ENCODE measurements at places on chromosomes 7 and 10.

DNA sequence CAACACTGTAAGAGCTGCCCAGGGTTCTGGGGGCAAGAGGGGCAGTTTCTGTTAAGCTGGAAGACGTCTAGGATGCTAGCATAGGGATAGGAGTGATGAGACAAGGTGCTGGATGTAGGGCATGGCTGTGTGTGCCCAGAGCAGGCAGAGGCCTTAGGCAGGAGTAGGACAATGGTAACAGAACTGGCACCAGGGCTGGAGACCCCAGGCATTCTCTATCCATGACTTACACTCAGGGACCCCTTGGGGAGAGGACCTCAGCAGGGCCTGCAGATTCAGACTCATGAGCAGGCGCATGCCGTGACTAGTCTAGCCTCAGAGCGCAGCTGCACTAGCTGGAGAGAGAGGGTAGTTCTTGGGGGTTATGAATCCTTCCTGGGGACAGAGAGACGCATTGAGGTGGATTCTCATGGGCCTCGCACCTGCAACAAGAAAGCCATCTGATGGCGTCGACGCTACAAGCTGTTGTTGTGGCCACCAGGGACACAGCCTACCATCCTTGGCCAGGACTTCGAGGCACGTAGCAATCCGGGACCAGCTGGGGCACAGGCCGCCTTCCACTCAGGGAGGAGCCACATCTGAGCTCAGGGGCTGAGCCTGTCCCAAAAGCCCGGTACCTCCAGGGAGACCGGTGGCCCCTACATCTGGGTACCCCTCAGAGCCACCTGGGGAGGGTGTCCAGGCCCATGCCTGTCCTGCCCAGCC is 474.1 kb downstream of the PTPRN2 start:
- no peak for DNase-seq

- DNase-seq: no peak
Observed at GRCh38 chr10:55519264-55519663, 718.2 kb upstream of the PCDH15 start.

GRCh38 chr10:27628621-27629020 is 117.0 kb downstream of the MKX start:
- DNase-seq: no peak

DNA sequence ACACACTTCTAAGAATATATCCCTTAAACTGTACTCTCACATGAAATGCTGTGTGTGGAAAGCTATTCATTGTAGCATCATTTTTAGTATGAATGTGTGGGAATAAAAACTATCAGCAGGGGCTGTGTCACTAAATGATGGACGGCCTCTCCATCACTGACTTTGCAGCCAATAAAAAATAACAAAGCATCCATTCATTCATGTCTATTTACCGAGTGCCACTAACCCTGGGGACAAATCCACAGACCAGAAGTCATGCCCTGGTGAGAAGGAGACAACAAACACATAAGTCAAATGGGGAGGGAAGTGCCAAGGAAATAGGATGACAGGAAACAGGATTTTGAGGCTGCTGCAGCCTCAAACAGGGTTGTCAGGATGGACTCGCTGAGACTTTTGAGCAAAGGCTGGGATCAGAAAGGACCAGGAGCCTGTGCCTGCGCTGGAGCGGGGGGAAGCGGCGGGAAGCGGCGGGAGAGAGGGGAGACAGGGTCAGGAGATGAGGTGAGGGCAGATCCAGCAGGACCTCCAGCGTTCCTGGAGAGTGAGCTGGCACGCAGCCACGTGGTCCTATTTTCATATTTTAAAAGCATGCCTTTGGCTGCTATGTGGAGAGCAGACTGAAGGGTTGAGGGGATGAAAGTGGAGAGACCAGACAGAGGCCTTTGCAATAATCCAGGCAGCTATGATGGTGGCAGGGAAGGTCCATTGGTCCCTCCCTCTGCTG is 2.2 kb upstream of the NOM1 start:
- DNase-seq: no peak

DNA sequence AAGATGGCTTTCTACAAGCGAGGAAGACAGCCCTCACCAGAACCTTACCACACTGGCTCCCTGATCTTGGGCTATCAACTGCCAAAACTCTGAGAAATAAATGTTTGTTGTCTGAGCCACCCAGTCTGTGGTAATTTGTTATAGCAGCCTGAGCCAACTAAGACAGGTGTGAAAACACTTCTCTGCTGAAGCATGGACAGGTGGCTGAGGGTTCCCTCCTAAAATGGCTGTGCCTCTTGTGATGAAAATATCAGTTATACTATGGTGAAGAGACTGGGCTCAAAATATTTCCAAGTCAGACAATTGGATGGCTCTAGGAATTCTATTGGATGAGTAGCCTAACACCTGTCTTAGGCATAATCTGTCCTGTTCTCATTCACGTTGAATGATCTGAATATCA is 78.1 kb downstream of the CDK1 start:
- DNase-seq: no peak

DNA sequence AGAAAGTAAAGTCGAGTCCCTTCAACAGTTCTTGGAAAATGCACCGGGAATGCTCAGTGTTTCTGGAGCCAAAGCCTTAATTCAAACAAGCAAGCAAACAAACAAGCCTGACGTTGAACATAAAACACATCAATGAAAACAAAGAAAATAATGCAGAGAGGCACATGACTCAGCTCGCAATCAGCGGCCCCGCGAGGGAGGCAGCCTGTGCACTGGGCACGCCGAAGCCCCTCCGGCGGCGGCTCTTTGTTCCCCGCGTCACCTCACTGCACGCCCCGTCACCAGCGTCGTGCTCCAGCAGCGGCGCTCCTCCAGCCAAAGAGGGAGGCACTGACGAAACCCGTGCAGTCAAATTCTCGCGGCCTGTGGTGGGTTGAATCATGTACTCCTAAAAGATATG is 151.5 kb downstream of the DNAJB6 start:
- DNase-seq: no peak

DNA sequence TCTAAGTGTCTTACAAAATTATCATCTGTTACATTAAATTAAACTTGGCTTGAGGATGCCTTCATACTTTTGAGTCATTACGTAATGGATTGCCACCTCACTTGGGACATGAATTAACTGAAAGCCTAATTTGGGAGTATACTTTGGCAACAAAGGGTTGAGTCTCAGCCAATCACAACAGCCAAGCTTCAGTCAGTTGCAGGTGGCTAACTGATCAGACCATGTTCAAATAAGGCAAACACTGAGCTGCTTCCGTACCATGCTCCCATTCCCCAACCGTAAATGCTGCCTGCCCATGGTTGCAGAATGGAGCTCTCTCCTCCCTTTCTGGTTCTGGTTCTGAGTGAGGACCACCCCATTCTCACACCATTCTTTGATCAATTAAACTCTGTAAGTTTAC is 92.9 kb upstream of the STK17A start:
- no peak for DNase-seq

DNA sequence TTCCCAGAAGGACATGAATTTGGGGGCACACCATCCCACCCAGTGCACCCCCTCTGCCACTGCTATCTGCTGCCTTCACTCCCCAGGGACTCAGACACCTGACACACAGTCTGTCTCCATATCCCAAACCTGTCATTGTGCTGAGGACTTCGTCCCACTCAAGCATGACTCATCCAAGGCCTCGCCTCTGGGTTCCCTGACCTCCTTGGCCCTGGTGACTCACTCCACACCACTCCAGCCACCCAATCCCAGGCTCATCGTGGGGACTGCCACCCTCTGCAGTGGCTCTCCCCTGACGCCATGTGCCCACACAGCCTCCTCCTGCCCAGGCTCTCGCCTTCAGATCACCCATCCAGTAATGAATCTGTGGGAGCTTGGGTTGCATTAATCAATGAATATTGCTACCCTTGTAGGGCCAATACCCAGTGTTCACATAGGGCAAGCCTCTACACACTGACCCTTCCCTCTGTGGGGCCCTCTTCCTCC is 6.6 kb upstream of the INSIG1 start:
- peak; percentile 57 for DNase-seq

GRCh38 chr10:92052741-92053140 is 129.2 kb downstream of the BTAF1 start:
- DNase-seq: no peak

DNA sequence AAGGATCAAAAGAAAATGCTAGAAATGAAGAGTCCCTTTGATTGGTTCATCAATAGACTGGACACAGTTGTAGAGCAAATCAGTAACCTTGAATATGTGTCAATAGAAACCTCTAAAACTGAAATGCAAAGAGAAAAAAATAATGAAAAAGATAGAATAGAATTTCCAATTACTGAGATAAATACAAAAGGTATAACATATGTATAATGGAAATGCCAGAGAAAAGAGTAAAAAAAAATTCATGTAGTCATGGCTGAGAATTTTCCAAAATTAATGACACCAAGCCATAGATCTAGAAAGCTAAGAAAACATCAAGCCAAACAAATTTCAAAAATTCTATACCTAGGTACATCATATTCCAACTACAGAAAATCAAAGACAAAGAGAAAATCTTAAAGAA is 62.0 kb upstream of the HGF start:
- no peak for DNase-seq

DNA sequence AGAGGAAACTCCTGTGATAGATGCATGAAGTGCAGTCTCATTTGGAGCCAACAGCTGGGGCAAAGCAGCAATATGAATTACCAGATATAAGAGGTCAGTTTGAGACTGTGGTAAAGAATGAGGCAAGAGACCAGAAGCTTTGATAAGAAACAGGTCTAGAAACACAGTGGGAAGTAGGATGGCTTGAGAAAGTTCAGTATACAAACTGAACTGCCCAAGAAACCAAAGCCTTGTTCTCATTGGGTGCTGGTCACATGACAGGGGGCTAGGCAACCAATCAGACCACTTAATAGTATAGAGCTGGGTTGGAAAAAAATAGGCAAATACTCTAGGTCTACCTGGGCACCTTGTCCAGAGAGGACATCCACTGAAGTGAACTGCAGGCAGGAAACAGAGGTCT is 46.2 kb upstream of the PLCE1 start:
- no peak for DNase-seq

DNA sequence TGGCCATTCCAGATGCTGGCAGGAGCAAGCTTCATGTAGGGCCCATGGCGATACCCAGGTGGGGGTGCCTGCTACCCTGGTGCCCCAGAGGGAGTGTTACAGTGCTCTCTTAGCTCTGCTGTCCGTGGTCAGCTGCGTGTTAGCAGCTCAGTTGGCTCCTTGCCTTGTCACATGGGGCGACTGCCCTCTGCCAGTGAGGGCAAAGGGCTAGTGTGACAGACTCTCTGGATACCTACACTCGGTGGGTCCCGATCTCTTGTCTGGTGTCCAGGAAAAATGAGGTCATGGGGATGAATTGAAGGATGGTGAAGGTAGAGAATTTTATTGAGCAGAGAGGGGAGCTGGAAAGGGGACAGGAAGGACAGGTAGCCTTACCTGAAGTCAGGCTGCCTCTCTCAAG is 152.2 kb downstream of the CYP26A1 start:
- no peak for DNase-seq

GRCh38 chr10:57964351-57964750 is 303.3 kb downstream of the IPMK start:
- no peak for DNase-seq

GRCh38 chr10:48480397-48481374 is 124.2 kb downstream of the ARHGAP22 start:
- peak; percentile 51 for DNase-seq

DNA sequence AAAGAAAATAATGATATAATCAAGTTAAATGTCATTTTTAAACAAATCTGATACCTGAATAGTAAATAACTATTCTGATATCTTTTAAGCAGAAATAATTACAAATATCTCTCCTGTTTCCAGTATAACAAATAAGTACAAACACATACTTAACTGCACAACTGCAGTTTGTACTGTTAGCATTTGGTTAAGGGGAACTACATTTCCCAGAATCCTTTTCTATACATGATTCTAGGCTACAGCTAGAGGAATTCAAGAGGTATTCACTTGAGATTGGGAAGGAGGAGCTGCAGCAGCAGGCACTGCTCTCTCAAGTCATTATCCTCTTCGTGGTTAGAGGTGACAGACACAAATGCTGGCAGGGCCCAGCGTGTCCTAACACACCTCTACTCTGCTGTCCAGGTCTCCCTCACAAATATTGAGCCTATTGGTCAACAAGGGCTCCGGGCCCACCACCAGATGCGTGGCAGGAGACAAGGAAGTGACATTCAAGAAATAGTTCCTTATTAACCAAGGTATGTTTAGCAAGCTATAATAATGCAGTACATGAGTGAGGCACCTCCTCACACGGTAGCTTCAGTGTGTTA is 255.1 kb upstream of the MKLN1 start:
- DNase-seq: peak; percentile 63

DNA sequence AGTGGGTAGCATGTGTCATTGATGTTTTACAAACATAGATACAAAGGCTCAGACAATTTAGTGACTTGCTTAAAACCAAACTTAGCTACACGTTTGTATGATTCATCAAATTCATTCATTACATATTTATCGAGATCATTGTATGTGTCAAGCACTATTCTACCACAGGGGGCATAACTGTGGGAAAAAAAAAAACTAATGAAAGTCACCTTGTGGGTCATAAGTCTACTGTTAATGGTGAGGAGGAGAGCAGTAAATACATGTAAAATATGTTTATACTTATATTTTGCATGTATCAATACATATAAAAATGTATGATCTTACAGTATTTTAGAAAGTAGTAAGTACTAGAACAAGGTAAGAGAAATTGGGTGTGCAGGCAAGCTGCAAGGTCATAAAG is 933.8 kb downstream of the IPMK start:
- no peak for DNase-seq

GRCh38 chr7:85897967-85898366 is 711.1 kb upstream of the SEMA3D start:
- no peak for DNase-seq

DNA sequence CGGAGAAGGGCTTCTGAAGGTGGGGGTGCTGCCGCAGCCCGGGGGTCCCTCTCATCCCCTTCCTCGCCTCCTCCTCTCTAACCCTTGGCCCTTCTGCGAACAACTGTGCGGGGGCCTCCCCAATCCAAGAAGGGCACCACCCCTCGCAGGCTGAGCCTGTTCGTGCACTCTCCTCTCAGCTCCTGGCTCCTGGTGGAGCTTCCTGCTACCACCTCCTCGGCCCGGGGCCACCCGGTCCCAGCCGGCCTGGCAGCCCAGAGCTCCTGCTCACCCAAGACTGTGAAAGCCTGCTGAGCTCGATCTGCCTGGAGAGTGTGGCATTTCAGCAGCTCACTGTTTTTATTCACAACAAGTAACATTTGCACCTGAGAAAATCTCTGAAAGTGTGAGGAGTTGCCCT is 2.4 kb downstream of the ADGRA1 start:
- no peak for DNase-seq

DNA sequence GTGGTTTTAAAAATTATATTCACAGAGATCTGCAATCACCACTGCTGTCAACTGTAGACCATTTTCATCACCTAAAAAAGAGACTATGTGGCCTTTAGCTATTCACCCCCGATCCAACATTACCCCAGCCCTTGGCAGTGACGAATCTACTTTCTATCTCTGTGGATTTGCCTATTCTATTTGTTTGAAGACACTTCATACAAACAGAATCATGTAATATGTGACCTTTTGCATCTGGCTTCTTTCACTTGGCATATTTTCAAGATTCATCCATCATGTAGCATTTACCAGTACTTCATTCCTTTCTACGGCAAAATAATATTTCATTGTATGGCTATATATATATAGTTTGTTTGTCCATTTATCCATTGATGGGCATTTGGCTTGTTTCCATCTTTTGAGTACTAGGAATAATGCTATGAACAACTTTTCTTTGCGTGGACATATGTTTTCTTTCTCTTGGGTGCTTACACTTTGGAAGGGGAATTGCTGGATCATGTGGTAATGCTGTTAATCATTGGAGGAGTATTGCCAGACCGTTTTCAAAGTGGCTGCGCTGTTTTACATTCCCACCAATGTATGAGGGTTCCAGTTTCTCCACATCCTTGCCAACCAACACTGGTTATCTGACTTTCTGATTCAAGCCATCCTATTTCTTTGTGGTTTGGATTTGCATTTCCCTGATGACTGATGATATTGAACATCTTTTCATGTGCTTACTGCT is 22.3 kb downstream of the ADAMTS14 start:
- no peak for DNase-seq

All from activated effector memory CD4-positive, alpha-beta T cell treated with anti-CD3 and anti-CD28 coated beads, Interleukin-2, amount 50 U/mL, for 16 hours (primary cell).